ENCODE measurements at places on chromosomes 11 and 22.

- DNase-seq = no peak
Measured at GRCh38 chr11:66495401-66495854, 15.0 kb upstream of the BBS1 start.

GRCh38 chr11:44036811-44037657 is 10.7 kb upstream of the ACCSL start:
- DNase-seq = peak; percentile 83

- no peak for DNase-seq
Measured at GRCh38 chr11:108393046-108393445, 74.3 kb downstream of the C11orf65 start.

GRCh38 chr11:62688491-62688890 is 839 bp downstream of the LRRN4CL start:
- DNase-seq = no peak

GRCh38 chr11:7687386-7687785 is 14.1 kb upstream of the CYB5R2 start:
- DNase-seq = no peak

- DNase-seq = no peak
Measured at GRCh38 chr22:46902998-46903916, 140.8 kb downstream of the TBC1D22A start.

GRCh38 chr11:111815489-111815888 is 49.3 kb upstream of the PPP2R1B start:
- no peak for DNase-seq

DNA sequence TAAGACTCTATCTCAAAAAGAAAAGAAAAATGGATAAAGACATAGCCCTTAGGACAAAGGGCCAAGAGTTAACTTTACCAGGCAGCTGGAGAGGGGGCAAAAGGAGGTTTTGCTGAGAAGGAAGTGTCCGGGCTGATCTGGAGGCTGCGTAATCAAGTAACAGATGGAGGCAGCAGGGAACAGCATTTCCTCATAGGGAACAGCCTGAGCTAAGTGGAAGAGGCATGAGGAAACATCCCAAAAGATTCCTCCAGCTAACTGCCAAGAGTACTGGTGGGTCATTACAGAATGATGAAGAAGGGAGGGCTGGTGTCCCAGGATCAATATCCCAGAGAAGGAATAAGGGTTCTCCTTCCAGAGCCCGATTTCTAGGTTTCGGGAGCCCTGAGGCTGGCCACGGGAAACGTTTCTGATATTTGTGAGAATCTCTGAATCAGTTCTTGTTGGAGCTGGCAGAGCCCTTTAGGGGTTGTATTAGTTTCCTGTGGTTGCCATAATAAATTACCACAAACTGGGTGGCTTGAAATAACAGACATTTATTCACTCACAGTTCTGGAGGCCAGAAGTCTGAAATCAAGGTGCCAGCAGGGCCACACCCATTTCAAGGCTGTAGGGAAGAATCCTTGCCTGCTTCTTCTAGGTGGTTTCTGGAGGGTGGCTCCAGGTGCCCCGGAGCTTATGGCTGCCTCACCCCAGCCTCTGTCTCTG is 21.2 kb downstream of the LIF start:
- DNase-seq = no peak

GRCh38 chr22:23695571-23696325 is 4.9 kb downstream of the RGL4 start:
- no peak for DNase-seq

DNA sequence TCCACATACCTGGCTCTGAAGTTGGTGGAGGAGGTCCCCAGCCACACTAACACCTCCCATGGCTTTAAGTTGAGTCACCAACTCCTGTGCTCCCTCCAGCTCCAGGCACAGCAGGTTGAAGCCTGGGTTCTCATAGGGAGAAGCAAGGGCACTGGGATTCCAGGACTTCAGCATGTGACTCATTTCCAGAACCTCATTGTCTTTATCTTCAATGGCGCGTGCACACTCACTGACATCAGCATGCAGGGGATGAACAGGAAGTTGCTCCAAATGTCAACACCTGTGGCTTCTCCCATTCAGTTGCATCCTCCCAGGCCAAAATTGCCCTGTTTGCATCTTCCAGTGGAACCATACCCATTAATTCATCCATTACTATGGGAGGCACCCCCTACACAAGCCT is 5.8 kb upstream of the UBQLNL start:
- no peak for DNase-seq

- DNase-seq = peak; percentile 92
Measured at GRCh38 chr11:118401151-118401879, at the start of gene ATP5MG. ATP5MG (plus strand) TSS chr11:118401606; CDS start chr11:118401666, 60 bp downstream.

GRCh38 chr22:48365386-48365785 is 1462.3 kb downstream of the BRD1 start:
- no peak for DNase-seq

- DNase-seq = no peak
Measured at GRCh38 chr11:44258190-44258489, 51.8 kb downstream of the ALX4 start.

DNA sequence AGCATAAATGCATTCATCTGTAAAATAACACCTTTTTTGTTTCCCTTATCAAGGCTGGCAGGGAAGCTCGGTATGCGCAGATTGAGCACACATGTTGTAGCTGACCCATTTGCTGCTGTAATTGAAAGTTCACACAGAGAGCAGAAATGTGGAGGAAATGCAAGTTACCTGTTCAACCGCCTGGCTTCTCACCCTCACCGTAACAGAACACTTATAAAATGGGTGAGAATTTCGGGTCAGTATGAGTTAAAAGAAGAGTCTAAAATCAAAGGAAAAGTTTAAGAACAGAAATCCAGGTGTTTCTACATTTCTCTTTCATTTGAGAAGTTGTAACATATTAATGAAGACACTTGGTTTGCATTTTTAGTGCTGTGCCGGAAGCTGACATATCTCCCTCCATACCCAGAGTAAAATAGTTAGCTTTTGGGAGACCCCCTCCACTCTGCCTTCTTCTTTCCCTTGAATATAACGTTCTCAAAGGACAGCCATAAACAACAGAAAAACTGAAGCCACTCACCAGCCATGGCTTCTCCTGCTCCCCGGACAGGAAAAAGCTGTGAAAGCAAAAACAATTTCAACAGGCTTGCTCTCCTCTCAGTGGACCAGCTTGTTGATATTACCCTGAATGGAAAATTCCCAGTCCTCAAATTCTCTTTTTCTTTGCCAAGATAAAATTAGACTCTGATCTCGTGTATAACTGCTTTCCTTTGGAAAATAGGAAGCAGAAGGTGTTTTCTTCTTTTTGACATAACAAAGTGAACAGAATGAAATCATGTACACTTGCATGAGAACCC is at the start of gene CASP12:
Gene CASP12, minus strand, starts transcription at position 570 of the 794 bp plus-strand sequence.
- peak; percentile 94 for DNase-seq

DNA sequence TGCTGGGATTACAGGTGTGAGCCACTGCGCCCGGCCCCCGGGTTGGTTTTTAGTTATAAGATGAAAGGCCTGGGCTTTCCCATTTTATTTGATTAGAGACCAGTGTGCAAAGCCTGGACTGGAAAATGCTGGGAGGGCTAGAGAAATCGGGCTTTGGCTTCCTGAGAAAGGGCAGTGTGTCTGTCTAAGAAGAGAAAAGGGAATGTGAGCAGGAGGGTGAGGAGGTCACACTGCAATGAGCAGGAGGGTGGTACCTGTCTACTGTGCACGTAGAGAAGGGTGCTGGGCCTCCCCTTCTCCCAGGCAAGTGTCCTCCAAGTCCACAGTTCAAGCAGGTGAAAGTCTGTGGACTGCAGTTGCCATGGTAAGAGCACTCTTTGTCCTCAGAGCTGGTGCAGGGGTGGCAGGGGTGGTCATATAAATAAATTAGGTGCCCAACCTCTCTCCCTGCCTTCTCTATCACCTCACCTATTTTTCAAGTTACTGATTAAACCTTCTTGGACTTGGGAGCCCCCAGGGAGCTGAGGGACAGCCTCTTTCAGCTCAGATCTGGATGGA is 30.8 kb downstream of the SLC5A1 start:
- DNase-seq = no peak

- DNase-seq = no peak
Measured at GRCh38 chr11:120134106-120134930, 3.6 kb downstream of the TRIM29 start.

DNA sequence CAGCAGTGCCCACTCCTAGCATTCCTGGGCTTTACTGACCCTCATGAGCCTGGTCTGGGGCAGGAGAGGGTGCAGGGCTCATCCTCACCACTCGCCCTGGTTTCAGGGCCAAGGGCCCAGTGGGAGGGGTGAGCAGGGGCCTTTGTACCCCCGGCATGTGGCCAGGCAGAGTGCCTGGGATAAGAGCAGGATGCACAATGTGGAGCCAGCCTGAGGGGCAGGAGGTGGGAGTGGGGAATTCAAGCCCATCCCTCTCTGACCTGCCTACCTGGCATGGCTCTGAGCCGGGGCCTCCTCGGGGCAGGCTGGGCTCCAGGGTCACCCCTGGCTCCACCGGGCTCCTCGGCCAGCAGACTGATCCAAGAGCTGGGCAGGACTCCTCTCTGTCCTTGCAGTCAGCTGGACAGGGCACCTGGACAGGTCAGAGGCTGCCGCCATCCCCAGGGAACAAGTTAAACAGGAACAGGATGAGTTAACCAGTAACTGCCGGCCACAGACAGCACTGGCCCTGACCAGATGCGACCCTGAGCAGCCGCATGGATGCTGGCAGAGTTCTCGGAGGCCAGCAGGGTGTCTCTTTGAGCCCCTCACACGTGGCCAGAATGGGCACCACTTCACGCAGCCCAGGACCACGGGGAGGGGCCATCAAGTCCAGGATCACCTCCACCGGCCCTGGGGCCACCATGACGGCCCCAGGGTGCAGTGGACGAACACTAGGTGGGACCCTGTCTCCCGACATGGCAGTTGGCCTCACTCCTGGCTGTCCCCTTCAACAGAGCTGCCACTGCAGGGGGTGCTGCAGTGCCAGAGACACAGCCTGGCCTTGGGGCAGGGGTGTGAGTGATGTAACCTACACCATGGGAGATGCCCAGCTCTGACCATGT is 5.0 kb downstream of the SIGIRR start:
- DNase-seq = no peak

DNA sequence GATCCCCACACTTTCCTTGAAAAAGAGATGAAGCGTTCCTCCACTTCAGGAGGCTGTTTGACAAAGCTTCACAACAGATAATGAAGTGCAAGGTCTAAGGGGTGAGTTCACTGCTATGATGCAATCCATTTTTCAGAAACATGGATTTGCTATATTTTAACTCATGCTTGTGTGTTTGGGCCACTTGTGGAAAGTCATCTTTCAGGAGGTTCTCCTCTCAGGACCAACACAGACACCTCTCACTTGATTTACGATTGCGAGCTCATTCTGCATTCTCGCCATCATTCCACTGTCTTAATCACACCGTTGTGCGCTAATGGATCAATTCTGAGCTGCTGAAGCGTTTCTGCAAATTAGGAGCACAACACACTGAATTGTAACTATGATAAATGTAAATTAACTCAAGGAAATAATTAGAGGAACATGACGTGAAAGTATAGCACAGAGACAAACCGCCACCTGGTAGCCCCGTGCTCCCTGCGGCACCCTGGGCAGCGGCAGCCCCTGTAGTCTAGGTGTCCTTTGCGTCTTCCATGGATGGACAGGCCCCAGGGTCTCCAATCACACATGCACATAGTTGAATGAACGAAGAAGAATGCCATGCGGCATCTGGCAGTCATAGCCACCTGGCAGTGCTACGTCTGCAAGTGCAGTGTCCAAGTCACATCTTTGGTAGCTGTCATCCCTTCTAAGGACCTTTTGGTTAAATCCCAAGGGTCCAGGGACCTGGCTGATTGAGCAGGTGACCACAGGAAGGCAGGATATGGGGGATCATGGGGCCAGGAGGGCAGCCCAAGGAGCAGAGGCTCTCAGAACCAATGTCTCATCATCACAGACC is 28.1 kb upstream of the RTL6 start:
- no peak for DNase-seq

- no peak for DNase-seq
Measured at GRCh38 chr22:44648085-44648820, 53.8 kb upstream of the PRR5 start.

DNA sequence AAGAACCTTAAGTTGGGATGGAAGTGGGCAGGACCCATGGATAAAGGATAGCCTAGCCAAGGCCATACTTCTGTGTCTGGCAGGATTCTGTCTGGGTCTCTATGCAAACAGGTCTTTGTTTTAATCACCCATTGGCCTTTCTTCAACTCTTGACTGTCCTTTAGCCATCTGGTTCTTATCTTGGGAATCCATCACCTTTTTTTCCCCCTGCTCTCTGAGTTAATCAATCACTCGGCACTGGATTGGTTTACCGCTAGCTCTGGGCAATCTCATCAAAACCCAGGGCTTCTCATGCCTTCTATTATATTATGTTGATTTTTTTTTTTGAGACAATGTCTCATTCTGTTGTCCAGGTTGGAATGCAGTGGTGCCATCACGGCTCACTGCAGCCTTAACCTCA is 1.8 kb upstream of the RNF169 start:
- DNase-seq = no peak

- peak; percentile 28 for DNase-seq
Measured at GRCh38 chr11:76008474-76008873, 193.5 kb downstream of the UVRAG start.

GRCh38 chr11:75413864-75414263 is 14.5 kb downstream of the RPS3 start:
- no peak for DNase-seq

- DNase-seq = no peak
Measured at GRCh38 chr11:33057284-33057683, 17.9 kb downstream of the TCP11L1 start.

GRCh38 chr11:62502030-62502730 is 44.4 kb downstream of the AHNAK start:
- peak; percentile 13 for DNase-seq

- peak; percentile 74 for DNase-seq
Measured at GRCh38 chr11:95884376-95884775, 39.5 kb downstream of the MTMR2 start.

DNA sequence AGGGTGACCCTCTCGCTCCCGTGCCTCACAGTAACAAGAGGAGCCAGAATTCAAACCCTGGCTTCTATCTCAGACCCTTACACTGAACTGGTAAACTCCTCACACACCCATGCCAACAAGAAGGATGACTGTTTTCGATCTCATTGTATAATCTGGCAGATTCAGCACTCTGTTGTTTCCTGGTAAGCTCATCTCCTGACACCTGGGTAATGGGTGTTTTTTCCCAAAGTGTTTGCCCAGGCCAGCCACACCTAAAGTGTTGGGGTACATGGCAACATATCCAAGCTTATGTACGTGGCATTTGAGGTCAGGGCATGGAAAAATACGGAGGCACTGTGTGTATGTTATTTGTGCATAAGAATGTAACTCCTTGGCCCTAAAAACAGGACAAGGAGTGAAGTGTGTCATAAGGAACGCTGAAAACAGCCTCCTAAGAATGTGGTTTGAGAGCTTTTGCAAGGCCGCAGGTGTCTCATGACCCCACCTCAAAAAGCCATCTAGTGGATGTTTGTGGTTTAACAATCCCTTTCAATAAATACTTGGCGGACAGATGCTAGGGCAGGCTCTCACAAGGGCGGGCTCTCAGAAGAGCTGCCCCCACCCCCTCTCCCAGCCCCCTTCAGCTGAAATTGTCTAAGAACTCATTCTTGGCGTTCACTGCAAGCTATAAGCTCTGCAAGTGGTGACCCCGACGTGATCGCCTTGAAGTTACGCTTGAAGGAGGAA is at the start of gene MS4A15:
Gene MS4A15, plus strand, starts transcription at position 561 of the 726 bp plus-strand sequence. CDS start 6,867 bp downstream, outside the sequence.
- DNase-seq = peak; percentile 55

- DNase-seq = peak; percentile 28
Measured at GRCh38 chr11:75014129-75014528, 25.4 kb downstream of the NEU3 start.
